ENCODE measurements at places on chromosomes 11 and 22. TPM values are rescaled to one million over a fixed set of nuclear protein-coding genes. Genes with fewer than 3 reads are reported as not detected.

The LMO1 gene
- total RNA-seq, result 1.0 TPM

The PGR gene
- total RNA-seq, result 1.2 TPM

The PHETA2 gene
- 9.0 TPM for total RNA-seq

The HEPHL1 gene
- not detected for total RNA-seq

The OR51A2 gene
- not detected for total RNA-seq

The RNF214 gene
- 21.5 TPM for total RNA-seq

The TMEM86A gene
- 2.5 TPM for total RNA-seq

The IL18 gene
- 12.1 TPM for total RNA-seq

The PSMD13 gene
- total RNA-seq, result 48.3 TPM

The GUCY1A2 gene
- total RNA-seq, result 8.7 TPM

The ISX gene
- not detected for total RNA-seq

The CHRM1 gene
- 0.09 TPM for total RNA-seq

The CCDC89 gene
- not detected for total RNA-seq

The QSER1 gene
- total RNA-seq, result 21.8 TPM

DNA sequence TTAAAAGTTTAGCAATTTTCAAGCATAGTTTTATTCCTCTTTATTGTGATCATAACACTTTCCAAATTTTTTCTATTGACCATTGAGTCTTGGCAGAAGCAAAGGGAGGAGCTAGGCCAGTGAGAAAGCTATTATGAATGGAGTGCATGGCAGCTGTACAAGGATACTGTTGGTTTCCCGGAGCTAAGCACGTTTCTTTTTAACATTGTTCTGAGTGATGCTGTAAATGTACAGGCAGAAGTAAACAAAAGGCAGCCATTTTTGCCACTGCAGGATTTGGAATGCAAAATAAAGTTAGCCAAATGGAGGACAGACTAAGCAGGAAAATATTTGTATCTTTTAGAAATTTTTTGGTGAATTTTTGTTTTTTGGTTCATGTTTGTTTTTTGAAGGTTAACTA lies 16.2 kb downstream of the CBL start:
- DNase-seq, result no peak

GRCh38 chr22:48980409-48980808 lies 847.3 kb downstream of the BRD1 start:
- no peak for DNase-seq

- DNase-seq, result no peak
These were observed 40.1 kb upstream of the LYVE1 start for GRCh38 chr11:10608584-10608983.

DNA sequence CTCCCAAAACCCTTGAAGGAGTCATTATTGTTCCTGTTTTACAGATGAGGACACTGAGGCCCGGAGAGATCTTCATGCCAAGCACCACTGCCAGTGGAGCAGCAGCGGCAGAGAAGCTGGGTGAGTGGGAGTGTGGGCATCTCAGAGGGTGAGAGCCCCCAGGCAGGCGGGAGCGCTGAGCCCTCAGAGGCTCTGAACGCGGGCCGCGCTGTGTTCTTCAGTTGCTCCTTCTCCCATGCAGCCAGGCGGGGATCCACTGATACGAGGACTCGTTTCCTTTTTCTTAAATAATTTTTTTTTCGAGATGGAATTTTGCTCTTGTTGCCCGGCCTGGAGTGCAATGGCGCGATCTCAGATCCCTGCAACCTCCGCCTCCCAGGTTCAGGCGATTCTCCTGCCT lies 47.0 kb downstream of the TPBGL start:
- DNase-seq, result no peak

GRCh38 chr11:41400819-41401382 lies 58.6 kb downstream of the LRRC4C start:
- no peak for DNase-seq

DNA sequence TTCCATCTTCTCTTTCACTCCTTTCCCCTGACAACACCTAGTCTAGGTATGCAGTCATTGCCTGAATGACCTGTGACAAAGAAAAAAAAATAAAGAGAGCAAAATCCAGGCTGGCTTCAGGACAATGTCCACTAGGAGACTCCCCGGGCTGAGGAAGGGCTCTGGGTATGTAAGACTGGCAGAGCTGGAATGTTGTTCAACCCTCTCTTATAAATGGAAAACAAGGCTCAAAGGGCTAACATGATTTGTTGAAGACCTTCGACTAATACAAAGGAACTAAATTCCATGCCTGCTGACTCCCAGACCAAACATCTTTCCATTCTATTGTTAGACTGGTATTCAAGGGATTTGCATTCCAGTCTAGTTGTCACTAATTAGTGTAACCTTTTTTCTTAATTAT lies 122.2 kb downstream of the ARL14EP start:
- DNase-seq, result no peak

DNA sequence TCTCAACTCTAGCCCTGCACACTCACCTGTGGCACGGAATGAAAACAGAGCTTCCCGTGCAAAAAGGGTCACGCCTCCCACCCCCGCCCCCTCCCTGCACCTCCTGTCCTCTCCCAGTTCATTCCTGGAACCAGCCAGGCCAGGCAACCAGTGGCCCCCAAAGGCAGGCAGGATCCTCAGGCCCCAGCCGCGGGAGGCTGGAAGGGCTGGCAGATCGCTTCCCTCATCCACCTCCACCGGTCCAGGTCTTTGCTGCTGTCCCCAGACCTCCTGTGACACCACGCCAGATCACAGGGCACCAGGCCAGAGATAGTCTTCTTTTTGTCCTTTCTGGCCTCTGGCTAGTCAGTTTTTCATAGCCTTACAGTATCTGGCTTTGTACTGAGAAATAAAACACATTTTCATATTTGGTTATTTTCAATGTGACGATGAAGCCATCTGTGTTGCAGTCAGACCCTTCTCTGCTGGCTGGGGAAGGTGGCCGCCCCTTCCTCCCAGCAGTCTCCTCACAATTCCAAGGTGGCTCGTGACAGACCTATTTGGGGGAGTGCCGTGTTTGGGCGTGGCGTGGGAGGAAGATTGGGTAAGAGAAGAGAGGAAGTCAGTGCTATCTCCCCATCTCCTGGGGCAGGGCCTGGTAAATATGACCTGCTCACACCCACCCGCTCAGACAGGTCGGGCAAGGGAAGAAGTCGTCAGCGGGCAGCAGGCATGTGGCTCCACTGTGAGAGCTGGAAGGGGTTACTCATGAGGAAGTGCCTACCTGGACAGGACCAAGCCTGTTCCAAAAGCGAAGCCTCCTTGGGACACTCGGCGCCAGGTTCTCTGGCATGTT lies 9.1 kb downstream of the SSH3 start:
- peak; percentile 18 for DNase-seq

DNA sequence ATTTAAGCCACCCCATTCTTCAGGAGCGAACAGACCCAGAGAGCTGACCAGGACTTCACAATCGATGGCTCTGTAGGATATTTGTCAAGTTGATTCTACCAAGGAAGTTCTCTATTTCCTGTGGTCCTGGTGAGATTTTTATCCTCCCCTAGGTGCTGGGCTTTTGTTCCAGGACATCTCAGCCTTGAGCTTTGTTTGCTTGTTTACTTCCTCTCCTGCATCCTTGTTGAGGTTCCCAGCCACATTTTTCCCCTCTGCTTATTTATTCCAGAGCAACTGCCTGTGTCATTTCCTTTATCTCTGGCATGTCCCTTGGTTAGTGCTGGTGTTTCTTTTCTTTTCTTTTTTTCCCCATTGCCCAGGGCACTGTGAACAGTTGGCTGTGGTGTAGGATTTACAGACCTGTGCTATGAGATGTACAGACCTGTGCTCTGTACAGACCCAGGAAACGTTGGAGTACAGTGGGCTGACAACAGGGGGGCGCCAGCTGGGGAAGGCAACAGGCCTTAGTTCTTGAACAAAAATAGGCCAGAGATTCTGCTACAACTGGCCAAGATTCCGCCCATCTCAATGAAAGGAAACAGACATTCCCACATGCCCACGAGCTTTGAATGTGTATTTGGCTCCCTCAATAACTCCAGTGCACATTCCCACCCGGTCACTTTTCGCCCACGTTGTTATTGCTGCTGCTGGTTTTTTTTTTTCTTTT lies 235.9 kb upstream of the DDI1 start:
- DNase-seq, result no peak

GRCh38 chr11:86952221-86952875 lies 2.8 kb downstream of the FZD4 start:
- DNase-seq, result no peak

DNA sequence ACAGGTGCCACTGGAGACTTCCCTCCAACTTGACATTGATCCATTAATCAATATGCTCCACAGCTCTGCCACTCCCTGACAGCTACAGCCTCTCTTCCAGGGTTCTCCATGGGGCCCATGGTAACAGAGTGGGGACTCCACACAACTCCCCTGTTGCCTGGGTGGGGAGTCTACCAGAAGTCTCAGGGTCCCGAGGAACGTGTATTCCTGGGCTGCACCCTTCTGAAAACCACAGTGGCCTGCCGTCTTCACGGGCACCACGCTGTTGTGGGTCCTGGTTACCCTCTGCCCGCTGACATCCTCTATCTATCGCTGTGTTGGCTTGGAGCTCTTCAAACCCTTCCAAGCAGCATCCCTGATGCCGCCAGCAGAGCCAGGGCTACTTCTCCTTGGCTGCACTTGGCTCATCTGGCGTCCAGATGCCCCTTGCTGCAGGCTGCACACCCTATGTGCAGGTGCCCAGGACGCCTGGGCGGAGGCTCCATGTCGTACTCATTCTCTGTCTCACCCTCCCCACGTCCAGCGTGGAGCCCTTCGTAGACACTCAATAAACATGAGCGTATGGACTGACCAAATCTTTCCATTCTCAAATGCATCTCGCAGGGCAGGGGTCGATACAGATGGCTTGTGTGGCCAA lies 1341.8 kb downstream of the TBC1D22A start:
- DNase-seq, result no peak

DNA sequence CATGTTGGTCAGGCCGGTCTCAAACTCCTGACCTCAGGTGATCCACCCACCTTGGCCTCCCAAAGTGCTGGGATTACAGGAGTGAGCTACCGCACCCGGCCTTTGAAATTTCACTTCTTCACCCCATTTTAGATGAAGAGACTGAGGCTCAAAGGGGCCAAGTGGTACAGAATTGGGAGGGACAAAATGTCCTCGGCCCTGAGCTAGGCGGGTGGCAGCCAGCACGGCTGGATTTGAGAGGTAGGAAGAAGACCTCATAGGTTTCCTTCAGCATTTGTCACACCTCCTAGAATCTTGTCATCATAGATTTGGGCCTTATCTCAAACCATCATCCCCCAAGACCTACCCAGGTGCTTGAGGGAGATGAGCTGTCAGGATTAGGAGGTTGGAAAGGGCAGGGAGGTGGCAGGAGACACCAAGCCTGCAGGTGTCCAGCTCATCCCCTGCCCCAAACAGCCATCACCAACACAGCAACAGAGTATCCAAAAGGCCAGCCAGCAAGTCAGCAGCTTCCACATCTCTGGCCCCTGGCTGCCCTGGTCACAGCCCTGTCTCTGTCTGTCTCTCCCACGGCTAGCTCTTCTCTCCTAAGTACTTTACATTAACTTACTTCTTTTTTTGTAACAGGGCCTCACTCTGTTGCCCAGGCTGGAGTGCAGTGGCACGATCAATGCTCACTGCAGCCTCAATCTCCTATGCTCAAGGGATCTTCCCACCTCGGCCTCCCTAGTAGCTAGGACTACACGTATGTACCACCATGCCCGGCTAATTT lies 11.2 kb upstream of the TMPRSS6 start:
- DNase-seq, result no peak

- no peak for DNase-seq
These were observed 3.1 kb upstream of the IRAG1 start for GRCh38 chr11:10696468-10697322.

DNA sequence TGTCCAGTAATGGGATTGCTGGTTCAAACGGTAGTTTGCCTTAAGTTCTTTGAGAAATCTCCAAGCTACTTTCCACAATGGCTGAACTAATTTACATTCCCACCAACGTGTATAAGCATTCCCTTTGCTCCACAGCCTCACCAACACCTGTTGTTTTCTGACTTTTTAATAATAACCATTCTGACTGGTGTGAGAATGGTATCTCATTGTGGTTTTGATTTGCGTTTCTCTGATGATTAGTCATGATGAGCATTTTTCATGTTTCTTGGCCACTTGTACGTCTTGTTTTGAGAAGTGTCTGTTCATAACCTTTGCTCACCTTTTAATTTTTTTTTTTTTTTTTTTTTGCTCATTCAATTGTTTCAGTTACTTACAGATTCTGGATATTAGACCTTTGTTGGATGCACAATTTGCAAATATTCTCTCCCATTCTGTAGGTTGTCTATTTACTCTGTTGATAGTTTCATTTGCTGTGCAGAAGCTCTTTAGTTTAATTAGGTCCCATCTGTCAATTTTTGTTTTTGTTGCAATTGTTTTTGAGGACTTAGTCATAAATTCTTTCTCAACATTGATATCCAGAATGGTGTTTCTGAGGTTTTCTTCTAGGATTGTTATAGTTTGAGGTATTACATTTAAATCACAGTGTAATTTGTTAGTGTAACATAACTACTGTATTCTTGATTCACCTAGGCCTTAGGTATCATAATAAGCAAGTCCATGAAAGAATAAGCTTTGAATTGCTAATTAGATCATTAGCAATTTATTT lies 33.0 kb downstream of the CCDC34 start:
- DNase-seq, result no peak

DNA sequence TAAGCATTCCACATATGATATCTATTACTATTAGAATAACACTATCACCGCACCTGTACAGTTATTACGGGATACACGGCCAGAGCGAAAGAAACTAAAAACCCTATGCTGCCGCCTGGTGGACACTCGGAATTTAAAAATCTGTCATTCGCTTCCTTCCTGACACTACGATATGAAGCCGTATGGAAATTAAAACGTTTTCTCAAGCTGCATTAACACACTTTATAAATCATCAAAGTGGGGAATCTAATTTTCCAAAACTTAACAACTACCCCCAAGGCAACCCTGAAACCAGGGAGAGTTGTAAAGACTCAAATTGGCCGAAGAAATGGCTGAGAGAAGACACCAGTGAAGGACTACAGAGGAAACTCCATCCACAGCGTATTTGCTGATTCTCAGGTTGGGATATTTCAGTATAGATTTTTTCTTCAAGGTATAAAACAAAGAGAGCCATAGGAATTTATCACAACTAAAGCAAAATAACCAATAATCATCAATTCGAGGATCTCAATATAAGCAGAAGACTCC lies 1.4 kb downstream of the CCDC73 start:
- DNase-seq, result no peak

DNA sequence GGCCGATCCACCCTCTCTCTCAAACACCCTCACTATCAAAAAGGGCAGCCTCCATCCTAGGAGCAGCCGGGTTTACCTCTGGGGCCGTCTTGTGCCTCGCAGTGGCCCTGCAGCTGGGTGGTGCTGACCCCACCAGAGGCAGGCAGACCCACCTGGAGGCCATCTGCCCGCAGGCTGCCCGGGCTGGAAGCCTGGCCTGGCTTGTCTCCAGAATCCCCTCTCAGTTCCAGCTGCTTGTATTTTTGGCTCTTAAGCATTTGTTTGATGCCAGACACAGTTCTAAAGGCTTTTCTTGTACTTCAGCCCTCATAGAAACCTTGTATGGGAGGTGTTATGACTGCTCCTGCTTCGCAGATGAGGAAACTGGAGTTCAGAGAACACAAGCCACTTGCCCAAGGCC lies 4.2 kb upstream of the NFAM1 start:
- no peak for DNase-seq

DNA sequence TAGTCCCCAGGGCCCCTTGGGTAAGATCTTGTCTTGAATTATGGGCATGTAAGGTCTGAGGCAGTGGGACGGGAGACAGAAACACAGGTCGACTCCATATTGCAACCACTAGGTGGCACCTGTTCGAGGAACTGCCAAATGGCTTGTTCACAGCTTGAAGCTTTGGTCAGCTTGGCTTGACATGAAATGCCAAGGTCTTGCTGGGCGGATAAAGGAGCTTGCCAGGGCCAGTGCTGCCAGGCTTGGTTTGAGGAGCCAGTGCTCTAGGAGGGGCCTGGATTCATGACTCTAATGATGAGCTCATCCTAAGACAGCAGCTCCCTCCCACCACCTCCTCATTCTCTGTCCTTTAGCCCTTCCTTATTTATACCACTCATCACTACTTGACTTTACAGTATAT lies 11.9 kb upstream of the NRIP3 start:
- peak; percentile 70 for DNase-seq
